ENCODE measurements at places on chromosomes 2 and 18.

DNA sequence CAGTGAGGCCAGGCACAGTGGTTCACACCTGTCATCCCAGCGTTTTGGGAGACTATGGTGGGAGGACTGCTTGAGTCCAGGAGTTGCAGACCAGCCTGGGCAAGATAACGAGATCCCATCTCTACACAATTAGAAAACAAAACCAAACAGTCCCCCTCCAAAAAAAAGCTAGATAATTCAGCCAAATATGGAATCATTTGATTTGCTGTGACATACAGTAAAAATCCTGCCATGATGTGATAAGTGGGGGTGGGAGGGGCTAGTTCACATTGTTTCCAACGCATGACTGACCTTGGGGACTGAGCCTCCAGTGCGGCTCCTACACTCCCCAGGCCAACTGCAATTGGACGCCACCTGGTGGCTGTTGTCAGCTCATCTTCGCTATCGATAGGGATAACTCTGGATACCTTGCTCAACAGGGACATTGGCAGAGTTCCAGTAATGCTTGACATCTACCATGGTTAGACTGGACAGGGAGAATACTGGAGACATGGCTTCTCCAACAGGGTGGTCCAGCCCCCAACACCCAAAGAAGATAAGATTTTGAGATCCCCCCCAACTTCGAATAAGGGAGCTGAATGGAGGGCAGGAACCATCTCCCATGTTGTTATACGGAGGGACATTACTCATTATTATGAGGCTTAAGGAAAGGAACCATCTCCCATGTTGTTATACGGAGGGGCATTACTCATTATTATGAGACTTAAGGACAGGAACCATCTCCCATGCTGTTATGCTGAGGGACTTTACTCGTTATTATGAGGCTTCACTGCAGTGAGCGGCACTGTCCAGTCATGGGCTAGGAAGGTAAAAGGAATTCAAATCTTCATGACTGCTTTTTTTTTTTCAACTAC is 135.9 kb downstream of the TGIF1 start:
- peak; percentile 71 for DNase-seq

GRCh38 chr2:53289309-53290006 is 478.1 kb upstream of the CHAC2 start:
- no peak for DNase-seq

GRCh38 chr2:6554466-6554865 is 311.2 kb downstream of the CMPK2 start:
- DNase-seq, result no peak

GRCh38 chr18:42330296-42330695 is 375.3 kb downstream of the PIK3C3 start:
- DNase-seq, result no peak

DNA sequence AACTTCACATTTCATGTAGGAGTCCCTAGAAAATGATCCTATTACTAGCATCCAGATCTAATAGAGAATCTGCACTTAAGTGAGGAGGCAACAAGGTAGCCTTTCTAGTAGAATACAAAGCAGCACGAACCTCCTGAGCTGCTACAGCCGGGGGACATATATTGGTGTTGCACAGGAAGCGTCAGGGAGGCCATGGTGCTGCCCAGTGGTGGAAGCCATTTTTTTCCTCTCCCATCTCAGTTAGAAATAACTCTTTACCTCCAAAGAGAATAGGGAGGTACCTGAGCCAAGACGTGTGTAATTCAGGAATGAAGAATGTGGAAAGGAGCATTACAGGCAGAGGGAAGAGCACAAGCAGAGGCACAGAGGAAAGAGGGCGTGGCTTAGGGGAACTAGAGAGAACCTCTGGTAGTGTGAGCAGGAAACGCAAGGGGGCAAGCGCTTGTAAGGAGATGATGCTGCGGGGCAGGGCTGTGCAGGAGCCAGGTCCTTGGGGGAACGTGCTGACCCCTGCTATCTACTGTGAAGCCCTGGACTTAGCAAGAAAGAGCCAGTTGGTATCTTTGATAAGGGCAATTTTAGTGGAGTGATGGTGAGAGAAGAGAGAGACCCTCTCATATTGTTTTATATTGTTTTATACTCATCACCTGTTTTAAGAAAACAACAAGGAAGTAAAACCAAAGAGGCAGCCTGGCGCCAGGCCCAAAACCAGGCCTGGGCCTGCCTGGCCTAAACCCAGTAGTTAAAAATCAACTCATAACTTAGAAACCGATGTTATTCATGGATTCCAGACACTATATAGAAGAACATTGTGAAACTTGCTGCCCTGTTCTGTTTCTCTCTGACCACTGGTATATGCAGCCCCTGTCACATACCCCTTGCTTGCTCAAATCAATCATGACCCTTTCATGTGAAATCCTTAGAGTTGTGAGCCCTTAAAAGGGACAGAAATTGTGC is 50.0 kb upstream of the TTC39C start:
- DNase-seq, result no peak

DNA sequence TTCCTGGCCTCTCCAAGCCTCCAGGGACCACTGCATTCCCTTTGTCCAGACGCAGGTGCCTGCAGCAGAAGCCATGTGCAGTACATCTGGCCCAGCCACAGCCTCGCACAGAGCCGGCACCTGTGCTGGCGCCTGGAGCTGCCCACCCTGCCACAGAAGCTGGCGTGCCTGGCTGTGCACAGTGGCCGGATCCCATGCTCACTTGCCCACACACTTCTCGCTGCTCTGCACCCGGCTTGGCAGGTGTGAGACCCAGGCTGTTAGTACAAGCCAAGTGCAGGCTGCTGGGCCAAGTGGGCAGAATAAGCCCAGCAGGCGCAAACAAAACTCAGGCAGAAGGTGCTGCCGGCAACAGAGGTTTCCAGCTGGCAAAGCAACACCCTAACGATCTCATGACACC is 124.5 kb upstream of the CCDC150 start:
- no peak for DNase-seq

- DNase-seq, result no peak
These were observed 49.4 kb upstream of the MCFD2 start for GRCh38 chr2:46964835-46965560.

DNA sequence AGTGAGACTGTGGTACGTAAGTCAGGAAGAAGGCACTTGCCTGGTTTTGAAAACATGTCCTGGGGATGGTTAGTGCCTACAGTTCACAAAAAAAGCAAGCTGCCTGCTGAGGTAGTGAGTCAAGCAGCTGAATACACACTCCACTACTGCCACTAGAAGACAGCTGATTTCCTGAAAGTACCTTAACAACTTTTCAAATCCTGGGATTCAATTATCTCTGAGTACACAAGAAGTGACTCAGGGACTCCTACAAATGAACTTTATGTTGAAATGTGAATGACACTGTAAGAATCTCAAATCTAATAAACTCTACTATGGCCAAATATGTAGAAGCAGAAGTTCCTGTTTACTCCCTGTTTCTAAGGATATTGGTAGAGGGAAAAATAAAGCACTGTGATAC is 58.0 kb upstream of the ARL5A start:
- peak; percentile 10 for DNase-seq

- DNase-seq, result peak; percentile 48
These were observed 128.2 kb downstream of the KCNH7 start for GRCh38 chr2:162710287-162710890.

DNA sequence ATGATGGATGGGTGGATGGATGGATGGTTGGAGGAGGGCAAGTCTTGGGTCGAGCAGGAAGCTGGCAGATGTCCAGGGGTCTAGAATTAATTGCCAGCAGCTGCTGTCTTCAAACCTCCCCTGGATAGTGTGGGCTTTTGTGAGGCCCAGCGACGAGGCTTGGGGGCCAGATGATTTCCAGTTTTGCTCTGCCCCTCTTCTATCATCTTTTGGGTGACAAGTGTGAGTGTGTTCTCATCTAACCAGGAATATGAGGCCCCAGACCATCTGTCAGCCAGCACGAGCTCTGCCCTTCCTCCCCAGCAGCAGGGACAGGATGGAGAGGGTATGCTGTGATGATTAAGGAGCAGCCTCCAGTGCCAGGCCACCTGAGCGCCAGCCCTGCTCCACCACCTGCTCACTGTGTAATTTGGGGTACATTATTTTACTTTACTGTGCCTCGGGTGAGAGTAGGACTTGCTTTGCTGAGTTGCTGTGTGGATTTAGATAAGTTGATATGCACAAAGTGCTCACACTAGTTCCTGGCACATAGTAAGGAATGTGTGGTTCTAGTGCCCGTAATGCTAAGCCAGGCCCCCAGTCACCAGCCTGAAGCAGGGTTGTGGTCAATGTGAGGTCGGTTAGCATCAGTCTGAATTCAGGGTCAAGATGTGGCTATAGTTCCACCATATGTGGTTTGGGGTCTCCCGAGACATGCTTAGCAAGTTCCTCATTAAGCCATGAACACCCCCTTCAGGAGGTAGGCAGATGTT is 251.1 kb downstream of the CYP26B1 start:
- DNase-seq, result no peak

DNA sequence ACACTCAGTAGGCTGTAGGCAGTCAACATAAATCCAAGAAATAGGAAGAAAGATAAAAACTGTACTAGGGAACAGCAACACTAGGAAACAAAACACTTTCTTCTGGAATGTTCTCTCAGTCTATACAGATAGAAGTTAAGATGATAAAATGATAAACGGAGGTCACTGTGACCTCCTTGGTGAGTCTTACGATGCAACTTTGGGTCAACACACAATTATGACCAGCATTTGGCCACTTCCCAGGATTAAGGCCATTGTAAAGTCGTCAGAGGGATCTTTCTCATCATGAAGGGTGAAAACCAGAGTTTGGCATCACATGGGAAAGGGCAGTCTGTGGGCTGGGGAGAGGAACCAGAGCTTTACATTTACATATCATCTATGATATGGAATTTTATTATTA is 33.4 kb downstream of the LAMA3 start:
- DNase-seq, result no peak

- DNase-seq, result no peak
These were observed 194.1 kb downstream of the CTIF start for GRCh38 chr18:48732767-48733424.

GRCh38 chr18:41395695-41396094 is 559.3 kb upstream of the PIK3C3 start:
- no peak for DNase-seq

- DNase-seq, result peak; percentile 79
These were observed at the start of gene ABCB6 for GRCh38 chr2:219218732-219219701. Gene ABCB6 (minus strand): TSS chr2:219218958. CDS start chr2:219218673, 285 bp downstream.

- DNase-seq, result no peak
These were observed 28.3 kb downstream of the TWSG1 start for GRCh38 chr18:9362869-9363268.

DNA sequence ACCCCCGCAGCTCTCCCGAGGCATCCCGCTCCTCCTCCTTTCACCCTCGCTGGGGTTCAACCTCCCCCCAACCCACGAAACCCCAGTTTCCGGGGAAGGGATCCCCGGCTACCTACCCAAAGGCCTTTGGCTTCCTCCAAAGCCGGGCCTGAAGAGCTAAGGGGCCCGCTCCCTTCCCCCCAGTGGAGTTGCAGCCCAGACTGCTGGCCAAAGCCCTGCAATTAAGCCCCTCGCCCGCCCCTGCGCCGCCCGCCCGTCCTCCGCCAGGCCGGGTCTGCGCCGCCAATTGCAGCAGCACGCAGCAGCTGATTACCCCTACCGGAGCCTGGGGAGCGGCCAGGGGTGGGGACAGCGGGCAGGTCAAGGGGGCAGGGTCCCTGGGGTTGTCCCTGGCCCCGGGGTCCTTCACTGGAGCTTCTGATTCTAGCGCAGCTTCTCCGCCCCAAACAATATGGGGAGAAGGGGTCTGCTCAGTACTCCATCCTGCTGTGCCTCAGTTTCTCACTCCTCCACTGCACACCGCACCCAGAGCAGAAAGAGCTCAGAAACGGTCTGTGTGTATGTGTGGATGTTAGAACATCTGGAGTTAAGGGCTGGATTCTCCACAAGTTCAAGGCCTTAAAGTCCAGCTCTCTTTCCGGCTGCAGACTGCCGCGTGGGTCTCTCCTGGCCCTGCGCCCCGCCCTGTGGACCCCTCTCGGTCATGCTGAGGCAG is 16.9 kb downstream of the WNT10A start:
- no peak for DNase-seq

GRCh38 chr2:229660951-229661350 is 53.4 kb downstream of the DNER start:
- no peak for DNase-seq

DNA sequence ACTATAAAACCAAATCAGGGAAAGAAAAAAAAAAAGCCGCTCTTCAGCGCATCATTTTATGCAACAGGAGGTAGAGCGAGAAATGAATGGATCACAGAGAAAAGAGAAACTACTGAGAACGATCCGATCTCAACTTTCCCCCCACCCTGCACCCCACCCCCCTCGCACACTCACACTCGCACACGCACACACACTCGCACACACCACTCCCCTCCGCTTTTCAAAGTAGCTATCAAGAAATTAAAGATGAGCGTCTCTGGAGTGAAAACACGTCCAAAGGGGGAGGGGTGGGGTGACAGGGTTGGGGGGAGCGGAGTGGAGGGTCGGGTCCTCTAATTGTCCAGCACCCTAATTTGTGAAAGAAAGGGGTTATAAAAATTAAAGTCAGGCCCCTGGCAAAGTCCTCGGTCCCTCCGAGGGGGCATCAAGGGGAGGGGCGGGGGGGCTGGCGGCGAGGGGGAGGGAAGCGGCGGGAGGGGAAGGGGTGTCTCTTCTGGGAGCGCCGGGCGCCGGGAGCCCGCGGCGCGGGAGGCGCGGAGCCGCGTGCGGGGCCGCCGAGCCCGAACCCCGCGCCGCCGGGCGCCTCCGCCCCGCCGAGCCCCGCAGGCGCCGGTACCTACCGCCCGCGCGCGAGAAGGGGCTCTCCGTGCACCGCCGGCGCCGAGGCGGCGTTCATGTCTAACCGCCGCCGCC is 428 bp downstream of the TCF4 start:
- DNase-seq, result no peak

DNA sequence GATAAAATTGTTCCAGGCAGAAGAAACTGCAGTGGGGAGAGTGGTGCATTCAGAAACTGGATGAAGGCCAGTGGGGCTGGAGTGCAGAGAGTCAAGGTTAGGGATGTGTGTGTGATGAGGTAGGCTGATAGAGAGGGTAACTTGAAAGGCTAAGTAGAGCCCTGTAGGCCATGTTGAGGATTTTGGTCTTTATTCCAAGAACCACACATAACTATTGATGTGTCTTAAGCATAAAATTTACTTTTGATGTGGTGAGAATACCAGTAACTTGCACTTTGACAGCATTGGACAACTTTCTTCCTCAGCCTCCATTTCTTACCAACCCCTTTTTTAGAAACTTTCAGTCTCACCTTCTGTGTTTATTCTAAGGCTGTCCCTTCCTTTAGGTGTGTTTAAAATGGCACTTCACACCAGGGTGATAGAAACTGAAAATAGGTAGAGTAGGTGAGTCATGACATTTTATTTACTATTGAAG is 22.6 kb downstream of the MTX2 start:
- DNase-seq, result no peak

- DNase-seq, result no peak
These were observed 27.5 kb upstream of the FAM124B start for GRCh38 chr2:224429441-224429810.

DNA sequence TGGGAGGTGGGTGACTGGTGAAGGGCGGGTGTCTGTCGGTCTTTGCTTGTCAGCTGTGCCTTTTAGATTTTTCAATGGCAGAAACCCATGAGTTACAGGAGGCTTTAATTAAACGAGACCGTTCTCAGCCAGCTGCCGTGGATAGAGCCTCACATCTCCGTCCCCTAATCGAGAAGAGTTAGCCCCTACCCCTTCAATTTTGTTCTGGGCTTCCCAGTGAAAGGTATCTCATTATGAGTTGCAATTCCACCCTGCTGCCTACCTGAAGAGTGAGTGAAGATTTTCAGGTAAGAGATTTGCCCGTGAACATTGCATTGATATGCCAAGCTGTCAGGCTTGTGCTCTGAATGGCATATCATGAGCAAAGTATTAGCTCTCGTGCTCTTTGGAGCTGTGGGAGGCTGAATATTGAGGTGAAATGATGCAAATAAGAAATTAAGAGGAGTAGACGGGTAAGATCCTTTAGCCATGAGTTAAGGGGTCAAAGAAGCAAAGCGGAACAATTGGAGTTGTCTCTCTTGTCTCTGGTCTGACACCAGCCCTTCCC is 118.7 kb upstream of the MSTN start:
- no peak for DNase-seq
